ENCODE measurements at places on chromosomes 11 and 22. TPM values are rescaled to one million over a fixed set of nuclear protein-coding genes. Genes with fewer than 3 reads are reported as not detected.

The LSP1 gene
- total RNA-seq, result 19.0 TPM

The TRIM29 gene
- 0.17 TPM for total RNA-seq

The SNRPD3 gene
- 172 TPM for total RNA-seq

The C11orf54 gene
- 32.9 TPM for total RNA-seq

The H19 gene
- 2.9 TPM for total RNA-seq

The C1QTNF4 gene
- 0.17 TPM for total RNA-seq

The GLYAT gene
- total RNA-seq, result not detected

The BIK gene
- total RNA-seq, result not detected

The EHF gene
- 0.33 TPM for total RNA-seq

The NNMT gene
- 367 TPM for total RNA-seq

The NUP160 gene
- 45.2 TPM for total RNA-seq

The HTR3B gene
- not detected for total RNA-seq

The OR51E2 gene
- not detected for total RNA-seq

The PDE2A gene
- 0.58 TPM for total RNA-seq

The CCDC188 gene
- total RNA-seq, result not detected

The TMEM121B gene
- total RNA-seq, result 0.15 TPM

The F2 gene
- total RNA-seq, result not detected

The TMEM218 gene
- total RNA-seq, result 30.8 TPM

The KCNQ1 gene
- total RNA-seq, result under 0.01 TPM

The OR2AT4 gene
- total RNA-seq, result not detected

The OR51V1 gene
- total RNA-seq, result not detected

The FGF3 gene
- total RNA-seq, result not detected

The PANX1 gene
- total RNA-seq, result 52.1 TPM

The KRTAP5-10 gene
- total RNA-seq, result not detected

The CCDC34 gene
- 2.6 TPM for total RNA-seq
